ENCODE measurements at places on chromosomes 2 and 18.

- DNase-seq: no peak
Measured at GRCh38 chr18:22296304-22296703, 121.4 kb downstream of the CTAGE1 start.

GRCh38 chr2:237568121-237568660 lies 1.8 kb downstream of the PRLH start:
- DNase-seq: no peak

GRCh38 chr18:76496194-76496890 lies 1.3 kb upstream of the ZNF516 start:
- DNase-seq: peak; percentile 89

DNA sequence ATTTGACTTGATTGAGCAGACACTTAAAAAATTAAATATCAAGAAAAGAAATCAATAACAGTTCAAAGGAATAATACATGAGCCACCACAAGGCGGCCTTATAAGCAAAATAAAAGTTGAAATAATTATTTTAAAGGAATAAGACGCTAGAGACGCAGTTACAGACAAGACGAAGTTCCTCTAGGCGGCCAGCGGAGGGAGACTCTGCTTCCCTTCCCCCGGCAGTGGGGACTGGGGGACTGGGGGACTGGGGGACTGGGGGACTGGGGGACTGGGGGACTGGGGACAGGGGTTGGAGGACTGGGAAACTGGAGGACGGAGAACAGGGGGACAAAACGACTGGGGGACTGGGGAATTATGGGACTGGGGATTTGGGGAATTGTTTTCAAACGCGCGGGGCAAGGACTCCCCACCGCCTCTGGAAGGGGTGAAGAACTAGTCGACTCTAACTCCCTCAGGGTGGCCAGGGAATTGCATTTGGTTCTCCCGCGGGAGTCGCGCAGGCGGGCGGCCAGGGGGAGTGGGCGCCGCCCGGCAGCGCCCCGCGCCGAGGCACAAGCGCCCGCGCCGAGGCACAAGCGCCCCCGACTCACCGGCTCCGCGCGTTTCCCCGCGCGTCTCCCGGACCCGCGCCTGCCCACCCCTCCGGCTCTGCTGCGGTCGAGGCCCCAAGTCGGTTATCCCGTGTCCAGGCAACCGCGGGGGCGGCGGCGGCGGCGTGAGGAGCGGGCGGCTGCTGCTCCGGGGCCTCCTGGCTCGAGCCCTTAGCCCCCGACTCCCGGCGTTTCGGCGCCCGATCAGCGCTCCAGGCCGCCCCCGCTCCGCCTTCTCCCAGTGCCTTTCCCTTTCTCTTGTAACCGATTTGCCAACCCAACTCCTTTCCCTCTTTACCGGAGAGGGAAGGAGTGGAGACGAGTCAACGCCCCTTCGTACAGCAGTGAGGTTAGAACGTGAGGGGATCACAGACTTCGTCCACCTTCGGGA lies at the start of gene CCDC178:
TSS of gene CCDC178 (minus strand) at position 662 of the 984 bp plus-strand sequence. CDS start 28,633 bp downstream, outside the sequence.
- peak; percentile 93 for DNase-seq

GRCh38 chr2:192487636-192488035 lies 292.9 kb upstream of the TMEFF2 start:
- no peak for DNase-seq

DNA sequence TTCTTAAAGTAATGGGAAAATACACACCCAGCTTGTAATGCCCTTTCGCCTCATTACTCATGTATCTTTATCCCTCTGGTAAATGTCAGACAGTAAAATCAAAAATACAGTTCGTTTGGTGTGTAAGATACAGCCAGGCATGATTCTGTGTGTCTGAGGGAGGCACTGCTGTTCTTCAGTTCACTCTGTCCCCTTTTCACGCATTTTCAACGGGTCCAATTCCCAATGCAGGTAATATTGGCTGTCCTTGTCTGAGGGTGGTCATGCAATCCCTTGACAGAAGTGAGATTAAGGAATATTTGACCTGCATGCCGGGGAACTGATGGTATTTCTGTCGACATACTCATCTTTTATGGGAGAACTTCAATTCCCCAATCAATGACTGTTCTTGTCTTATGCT lies 587.2 kb upstream of the NXPH2 start:
- no peak for DNase-seq

DNA sequence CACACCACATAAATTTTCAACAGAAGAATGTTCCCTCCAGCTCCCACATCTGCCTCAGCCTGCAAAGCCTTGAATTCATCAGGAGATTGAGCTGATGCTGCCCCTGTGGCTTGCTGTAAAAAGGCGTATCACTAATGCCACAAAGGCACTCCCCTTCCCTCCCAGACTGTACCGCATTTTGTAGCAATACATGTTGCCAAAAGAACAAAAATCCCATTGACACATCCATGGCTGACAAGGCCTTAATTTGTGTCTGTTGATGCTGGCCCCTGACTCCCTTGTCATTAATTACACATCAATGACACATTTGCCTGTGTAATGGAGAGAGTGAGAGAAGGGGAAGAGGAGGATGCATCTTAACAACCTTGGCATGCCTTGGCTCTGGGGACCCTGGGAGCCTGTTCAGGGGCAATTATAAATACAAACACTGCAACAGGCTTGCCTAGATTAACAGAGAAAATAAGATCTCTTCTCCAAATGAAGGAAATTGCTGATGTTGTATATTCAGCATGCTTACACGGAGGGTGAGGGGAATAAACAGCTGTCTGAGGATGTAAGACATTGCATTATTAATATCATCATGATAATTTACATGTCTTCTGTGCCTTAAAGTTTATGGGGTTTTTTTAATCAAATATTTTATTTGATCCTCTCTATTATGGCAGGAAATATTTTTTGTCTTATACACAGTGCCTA lies 264.0 kb downstream of the SUCLG1 start:
- no peak for DNase-seq

DNA sequence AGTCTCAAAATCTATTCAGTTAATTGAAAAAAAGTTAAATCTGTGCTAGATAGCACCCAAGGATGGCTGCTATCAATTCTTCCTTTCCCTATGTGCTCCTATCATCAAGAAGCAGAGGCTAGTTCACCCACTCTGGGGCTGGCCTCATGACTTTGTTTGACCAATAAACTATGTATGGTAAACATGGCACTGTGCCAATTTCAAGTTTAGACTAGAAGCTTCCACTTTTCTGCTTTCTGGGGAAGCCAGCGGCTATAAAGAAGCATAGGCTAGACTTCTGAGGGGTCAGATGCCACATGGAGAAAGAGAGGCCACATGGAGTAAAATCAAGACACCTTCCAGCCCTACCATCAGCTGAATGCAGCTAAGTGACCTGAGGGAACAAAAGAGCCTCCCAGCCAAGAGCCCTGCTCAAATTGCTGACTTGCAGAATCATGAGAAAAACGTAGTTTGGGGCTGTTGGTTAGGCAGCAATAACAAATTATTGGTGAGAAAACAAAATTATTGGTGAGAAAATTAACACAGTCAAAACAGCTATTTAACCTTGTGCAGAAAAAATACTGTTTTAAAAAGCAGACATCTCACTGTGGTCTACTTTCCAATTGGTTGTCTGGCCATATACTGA lies 86.5 kb upstream of the SLC14A2 start:
- DNase-seq: no peak

DNA sequence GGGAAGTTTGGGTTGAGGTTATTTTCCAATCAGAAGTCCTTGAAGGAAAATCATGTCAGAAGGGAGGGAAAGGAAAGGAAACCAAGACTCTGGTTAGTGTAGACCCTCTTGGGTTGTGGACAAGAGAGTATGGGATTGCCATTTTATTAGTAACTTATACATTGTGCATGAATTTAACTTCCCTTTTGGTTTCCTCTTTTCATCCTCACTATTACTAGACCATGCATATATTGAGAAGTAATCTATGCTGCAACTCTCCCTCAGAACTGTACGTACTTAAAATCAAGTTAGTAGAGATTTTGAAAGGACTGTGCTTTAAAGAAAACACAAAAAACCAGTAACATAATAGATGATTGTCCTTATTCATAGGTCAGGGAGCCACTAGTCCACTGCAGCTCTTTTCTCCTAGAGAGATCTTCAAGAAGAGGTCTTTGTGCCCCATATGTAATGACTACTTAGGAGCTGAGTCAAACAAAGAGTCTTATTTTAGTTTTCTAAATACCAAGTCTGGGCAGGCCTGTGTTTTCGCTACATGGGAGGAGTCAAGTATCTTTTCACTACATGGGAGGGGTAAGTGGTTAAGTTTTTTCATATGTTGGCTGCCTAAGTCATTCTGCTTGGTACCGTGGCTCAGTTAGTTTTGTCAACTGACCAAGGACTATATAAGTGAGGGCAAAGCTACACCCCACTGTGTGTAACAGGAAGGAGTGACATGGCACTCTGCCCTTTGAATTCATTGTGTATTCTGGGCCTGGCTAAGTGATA lies 25.2 kb upstream of the FAM117B start:
- no peak for DNase-seq
